Right ventricle myocardium superior (tissue), 1 donor: ENCODE measurements at places on chromosomes 5 and 9. TPM values are rescaled to one million over a fixed set of nuclear protein-coding genes. Genes with fewer than 3 reads are reported as not detected.

IL3 gene
- not detected for total RNA-seq

PCDHGC5 gene
- 3.0 TPM for total RNA-seq

MYOZ3 gene
- 4.0 TPM for total RNA-seq

ABLIM3 gene
- 131 TPM for total RNA-seq

GRCh38 chr5:170162631-170163321 is 57.1 kb downstream of the FOXI1 start:
- DNase-seq, result no peak

GRCh38 chr9:4263591-4263990 is 36.3 kb downstream of the GLIS3 start:
- DNase-seq, result no peak

DNA sequence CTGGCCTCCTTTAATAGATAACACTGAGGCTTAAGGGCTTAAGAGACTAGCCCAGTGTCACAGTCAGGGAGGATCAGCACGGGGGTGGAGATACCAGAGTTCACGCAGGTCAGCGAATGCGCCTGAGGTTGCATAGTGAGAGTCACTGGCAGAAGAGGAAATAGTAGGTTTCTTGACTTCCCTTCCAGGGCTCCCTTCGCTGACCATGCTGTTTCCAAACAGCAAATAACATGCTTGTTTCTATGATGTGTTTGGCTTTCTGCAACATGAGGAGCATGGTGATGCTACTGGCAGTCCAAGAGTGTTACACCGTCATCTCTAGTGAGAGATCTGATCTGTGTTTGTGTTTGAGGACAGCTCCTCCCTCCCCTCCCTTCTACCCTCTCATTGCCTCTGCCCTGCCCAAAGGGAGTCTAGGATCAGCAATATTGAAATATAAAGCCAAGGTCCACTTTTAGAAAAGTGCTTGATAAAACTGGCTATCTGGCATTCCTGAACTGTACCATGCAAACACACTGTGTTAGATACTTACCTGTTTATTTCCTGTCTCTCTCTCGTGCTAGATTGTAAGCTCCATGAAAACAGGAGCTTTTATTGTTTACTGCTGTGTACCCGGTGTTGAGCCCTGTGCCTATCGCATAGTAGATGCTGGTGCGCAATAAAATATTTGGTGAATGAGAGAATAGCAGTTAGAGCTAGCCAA is 12.3 kb downstream of the TLE4 start:
- peak; percentile 66 for DNase-seq

- no peak for DNase-seq
These were observed 131.8 kb upstream of the GABRP start for GRCh38 chr5:170651604-170652277.

GRCh38 chr5:138878437-138879235 is 3.5 kb upstream of the LRRTM2 start:
- DNase-seq, result no peak

DNA sequence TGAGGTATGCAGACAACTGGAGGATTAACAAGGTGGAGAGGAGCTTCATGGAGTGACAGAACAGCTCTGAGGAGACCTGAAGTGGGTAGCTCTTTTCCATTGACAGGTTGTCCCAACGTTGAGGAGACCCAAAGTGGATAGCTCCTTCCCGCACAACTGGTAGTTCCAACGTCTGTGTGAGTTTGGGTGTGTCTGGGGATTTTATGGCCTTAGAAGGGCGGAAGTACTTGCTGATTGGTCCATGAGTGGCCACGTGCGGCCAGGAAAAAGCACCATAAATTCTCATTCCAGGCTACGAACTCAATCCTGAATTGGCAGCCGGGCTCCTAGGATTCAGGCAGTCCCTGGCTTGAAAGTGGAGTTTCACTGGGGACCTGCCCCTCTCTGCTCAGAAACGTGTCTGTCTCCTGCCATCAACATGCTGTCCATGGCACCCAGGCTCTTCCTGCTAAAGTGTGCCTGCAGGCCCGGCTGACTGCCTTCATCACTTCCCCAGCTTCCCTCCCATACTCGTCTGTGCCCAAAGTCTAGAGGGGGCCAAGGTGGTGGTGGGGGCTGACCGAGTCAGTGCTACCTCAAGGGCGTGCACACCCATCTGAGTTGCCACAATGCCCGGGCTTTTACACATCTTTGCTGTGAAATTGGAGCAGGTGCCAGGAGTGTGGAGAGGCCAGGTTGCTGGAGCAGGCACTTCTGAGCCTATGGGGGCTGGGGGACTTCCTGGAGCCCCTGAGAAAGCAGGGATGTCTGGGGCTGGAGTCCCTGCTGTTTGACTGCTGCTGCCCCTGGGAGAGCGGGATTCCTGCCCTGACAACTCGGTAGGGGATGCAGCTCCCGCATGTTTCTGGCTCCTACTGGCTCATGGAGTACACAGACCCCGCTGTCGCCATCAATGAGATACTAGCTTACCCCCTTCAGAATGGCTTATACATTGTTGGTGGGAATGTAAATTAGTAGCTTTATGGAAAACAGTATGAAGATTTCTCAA is 2034.6 kb upstream of the ACO1 start:
- DNase-seq, result no peak

DNA sequence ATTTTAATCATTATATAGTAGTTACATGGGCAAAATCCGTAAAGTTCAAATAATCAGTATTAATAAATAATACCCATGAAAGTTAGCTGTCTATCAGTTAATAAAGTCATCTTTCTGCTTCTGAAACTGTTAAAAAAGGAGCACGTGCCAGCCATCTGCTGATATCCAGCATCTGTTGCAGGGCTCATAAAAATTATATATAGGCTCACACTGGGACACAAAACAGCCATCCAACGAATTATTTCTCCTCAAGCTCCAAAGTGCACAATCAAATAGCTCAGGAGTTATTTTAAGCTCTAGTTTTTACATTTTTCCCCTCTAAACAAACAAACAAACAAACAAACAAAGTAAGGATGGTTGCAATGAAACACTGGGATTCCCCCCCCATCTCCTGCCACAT is 48.3 kb downstream of the MRPS27 start:
- DNase-seq, result no peak

DNA sequence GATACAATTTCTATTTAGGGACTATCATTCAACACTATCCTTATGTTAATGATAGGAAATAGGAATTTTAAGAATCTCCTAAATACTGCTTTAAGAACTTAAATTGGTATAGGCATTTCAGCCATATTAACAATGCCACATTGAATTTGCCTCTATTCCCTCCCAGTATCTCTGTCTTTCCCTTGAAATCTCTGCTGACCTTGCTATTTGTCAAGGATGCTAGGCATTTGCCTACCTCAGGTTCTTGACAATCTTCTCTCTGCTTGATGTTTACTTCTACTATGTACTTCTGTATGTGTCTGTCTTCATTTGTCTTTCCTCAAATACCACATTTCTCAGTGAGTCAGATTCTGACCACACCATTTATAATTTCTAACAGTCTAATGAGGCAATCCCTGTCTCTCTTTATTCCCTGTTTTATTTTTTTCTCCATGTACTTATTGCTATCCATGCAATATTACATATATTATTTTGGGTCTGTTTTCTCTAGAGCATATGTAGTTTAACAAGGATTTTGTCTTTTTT is 1461.4 kb upstream of the CDH9 start:
- no peak for DNase-seq

GRCh38 chr9:85036496-85036895 is 367.0 kb downstream of the NTRK2 start:
- DNase-seq, result no peak
